Left colon (tissue), 2 donors: ENCODE measurements at places on chromosomes 1 and 21.
A peak's percentile ranks its signal among the peaks of the same experiment; 100 is the strongest.

DNA sequence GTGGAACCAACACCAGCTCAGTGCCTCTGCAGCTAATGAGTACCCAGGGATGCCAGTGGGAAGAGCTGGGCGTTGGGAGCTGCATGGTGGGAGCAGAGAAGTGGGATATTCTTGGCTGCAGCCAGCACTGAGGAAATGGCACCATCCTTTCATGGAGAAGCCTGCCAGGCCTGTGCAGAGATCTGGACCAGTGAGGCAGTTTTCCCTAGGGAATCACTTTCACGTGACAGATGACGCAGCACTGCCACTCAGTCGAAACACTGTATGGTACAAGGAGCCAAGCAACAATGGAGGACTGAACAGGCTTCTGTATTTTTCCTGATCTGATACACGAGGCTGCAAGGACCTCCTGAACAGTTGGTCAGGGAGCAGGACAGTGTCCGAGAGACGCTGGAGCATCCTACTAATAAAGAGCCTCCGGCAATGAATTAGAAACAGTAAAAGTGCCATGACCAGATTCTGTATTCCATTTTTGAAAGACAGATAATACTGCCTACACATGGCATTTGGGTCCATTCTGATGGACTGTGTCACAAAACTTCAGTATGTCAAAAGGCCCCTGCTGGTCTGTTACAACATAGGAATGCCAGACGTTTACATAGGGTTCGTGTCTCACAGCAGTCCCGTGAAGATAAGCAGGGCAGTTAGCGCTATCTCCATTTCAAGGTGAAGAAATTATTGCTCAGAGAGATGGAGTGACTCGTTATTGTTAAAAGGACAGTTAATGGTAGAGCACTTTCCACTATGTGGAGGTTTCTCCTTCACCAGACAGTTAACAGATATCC is 44.0 kb upstream of the LMO4 start:
- no peak for DNase-seq

DNA sequence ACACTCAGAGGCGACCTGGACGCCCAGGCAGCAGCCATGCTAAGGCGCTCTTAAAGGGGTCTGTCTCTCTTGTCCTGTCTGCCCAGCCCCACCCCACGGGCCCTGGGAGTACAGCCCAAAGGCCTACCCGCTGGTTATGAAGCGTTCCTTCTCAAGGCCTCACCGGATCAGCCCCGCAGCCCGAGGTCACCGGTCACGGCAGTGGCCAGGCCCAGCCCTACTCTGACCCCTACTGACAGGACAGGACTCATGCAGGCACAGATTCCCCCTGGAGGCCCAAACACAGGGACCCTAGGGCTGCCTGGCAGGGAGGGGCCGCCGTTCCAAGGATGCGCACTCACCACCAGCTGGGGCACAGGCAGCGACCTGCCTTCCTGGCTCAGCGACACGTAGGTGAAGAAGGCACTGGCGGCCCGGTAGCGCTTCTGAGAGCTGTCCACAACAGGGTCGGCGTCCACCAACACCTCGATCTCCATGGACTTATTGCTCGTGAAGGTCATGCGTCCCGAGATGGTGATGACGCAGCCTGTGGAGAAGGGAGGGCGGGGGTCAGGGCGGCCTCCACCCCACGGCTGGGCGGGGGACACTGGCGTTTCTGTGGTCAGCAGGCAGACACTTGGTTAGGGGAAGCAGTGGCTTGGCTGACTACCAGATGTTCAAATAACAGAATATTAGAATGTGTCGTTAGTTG is 20.0 kb upstream of the GPR153 start:
- peak; percentile 50 for DNase-seq

DNA sequence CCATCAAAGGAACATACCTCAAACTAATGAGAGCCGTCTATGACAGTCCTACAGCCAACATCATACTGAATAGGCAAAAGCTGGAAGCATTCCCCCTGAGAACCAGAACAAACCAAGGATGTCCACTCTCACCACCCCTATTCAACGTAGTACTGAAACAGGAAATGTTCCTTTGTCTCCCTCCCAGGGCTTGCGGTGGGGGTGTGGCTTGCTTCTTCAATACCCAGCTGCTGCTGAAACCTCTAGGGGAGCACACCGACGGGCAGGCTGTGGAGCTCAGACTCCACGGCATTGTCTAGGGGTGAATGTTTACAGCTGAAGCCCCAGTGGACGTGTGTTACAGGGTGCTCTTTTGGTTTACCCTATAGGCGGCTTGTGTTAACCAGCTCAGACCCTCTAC is 30.5 kb upstream of the B3GALT2 start:
- DNase-seq = no peak

DNA sequence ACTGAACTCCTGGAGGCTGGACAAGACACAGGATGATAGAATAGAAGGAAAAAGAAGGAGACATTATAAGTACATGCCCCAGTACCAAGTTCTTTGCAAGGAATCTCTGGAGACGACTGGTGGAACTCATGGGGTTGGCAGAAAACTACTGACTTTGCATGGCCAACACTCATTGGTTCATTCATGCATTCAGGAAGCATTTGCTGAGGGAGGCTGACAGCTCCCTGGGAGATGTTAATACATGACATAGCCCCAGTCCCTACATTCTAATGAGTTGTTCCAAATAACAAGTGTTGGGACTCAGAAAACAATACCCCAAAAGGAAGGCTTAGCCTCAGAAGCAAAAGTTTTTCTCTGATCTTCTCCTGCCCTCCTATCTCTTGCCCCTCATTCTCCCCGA is 172.8 kb upstream of the IRF2BP2 start:
- DNase-seq = no peak

DNA sequence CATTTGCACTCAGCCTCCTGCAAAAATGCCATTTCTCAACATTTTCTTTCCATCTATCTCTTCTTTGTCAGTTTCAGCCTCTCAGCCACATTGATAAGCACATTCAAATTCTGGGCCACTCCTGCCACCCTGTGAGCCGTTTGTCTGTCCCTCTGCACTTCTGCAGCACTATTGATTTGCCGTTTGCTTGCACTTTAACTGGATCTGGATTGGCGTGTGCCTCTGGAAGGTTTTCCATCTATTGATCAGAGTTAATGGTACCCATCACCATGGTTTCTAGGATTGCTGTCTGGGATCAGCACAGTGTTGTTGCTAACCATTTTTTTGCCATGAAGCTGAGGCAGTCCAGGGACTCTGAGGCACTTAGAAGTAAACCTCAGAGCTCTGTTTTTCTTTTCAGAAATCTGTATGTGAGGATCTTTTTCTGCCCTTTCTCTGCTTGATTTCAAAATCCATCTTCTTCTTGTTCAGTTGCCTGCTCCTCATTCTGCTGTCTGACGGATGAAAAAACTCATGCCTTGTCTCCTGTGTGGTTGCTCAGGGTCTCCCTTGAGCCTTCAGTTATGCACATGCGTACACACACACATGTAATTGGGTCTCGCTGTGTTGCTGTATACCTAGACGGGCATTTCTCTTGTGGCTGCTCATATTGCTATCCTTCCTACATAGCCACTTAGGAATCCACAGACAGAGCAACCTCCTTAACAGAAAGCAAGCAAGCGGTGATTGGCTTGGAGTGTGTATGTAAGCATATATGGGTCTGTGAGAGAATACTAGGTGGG is 67.9 kb downstream of the NOS1AP start:
- DNase-seq = no peak

DNA sequence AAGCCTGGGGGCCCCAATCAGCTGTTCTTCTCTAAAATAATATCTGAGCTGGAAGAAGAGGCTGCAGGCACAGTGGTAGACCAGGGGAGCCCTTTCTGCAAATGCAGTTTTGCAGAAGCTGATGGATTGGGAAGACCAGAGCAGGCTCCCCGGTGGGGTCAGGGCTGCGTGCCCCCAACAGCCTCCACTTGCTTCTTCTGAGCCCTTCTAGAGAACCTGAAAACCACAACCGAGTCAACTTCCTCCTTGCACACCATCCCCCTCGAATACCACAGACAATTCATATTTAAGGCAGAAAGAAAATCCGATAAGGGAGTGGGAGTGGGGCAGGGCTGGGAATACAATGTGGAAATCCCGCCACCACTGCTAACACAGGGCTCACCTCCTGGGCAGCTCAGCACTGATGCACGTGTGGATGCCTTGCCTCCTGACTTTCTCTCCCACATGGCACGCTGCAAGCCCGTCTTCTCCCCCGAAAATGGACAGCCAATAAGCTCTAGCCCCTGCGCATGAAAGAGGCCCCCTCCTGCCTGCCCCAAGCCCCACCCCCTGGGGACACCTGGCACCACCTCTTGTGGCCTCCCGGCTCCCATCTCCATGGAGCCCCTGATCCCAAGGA is 25.4 kb upstream of the ALDH4A1 start:
- no peak for DNase-seq

DNA sequence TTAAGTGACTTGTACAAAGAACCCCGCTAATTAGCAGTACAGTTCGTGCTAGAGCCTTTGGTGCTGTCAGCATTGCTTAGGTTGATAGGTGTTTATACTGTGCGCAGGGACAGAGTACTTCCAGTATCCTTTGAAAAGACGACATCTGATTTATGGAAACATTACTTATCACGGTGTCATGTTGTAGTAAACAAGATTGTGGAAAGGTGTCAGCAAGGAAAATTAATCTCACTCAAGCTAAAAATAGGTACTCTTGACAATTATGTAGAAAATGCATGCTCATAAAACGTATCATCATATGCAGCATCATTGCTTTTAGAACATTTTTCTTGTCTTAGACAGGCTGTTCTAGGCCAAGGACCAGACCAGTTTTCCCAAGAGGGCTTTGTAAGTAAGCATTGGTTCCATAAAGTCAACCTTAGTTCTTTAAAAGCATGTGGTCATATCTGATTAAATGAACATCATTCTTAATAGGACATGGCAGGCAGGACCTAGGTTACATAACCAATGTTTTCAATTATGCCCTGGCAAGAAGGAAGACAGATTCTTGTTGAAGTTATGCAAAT is 33.0 kb downstream of the SH3BGR start:
- no peak for DNase-seq

GRCh38 chr1:12643079-12643478 is 806 bp upstream of the AADACL4 start:
- DNase-seq = no peak

DNA sequence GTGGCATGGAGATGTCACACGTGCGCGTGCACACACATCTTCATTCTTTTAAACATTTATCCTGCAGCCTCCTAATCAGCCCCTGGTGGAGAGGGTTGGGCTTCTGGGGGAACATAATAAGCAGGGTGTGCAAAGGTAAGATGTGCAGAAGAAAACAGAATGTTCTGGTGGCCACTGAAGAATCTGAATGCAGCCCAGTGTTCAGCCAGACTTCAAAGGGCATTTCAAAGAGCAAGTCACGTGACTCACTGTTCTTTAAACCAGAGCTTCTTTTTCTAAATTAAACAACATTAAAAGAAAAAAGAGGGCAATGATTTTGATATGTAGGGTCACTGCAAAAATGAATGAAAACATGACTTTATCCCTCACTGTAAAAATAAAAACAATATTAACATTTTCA is 89.8 kb downstream of the ABCA4 start:
- no peak for DNase-seq

- no peak for DNase-seq
Measured at GRCh38 chr1:36223381-36223995, 755 bp upstream of the THRAP3 start.

- DNase-seq = no peak
Measured at GRCh38 chr1:94643819-94644218, 102.3 kb upstream of the F3 start.

DNA sequence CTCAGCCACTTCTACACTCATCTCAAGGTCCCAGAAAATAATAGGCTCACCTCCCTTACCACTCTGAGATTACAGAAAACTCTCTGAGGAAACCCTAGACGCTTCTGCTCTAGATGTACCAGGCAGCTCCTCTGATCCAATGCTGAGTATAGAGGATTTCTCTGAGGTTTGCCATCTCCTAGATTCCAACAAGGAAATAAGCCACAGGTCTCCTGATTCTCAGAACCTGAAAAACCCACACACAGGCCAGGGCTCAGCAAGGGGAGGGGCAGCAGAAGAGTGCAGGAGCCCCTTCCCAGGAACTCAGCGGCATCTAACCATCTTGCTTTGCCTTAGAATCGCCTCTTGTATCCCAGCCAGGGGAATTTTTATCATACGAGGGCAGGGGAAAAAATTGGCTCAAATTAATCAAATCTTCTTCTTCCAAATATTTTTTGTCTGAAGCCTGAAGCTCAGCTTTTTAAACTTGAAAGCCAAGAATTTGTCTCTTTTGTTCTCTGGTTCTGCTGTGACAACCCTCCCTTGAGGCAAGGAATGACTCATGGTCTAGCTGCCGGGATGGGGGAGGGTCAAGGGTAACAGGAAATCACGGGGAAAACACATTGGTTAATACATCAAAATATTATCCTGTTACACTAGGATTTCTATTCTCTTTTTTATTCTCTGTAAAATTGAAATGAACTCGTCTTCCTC is 30.8 kb downstream of the GORAB start:
- no peak for DNase-seq

GRCh38 chr21:39523399-39523798 is 71.6 kb downstream of the SH3BGR start:
- peak; percentile 78 for DNase-seq

GRCh38 chr1:235907187-235907896 is 40.6 kb upstream of the LYST start:
- DNase-seq = no peak

DNA sequence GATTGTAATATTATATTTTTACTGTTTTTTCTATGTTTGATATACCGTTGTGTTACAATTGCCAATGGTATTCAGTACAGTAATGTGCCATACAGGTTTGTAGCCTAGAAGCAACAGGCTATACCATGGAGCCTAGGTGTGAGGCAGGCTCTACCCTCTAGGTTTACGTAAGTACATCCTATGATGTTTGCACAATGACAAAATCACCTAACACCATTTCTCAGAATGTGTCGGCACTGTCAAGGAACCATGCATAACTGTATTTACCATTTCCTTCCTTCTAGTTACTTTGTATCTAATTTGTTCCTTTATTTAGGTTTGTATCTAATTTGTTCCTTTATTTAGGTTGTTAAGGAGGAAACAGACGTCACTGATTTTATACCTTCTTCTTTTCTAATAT is 9.9 kb downstream of the NPHP4 start:
- DNase-seq = no peak

DNA sequence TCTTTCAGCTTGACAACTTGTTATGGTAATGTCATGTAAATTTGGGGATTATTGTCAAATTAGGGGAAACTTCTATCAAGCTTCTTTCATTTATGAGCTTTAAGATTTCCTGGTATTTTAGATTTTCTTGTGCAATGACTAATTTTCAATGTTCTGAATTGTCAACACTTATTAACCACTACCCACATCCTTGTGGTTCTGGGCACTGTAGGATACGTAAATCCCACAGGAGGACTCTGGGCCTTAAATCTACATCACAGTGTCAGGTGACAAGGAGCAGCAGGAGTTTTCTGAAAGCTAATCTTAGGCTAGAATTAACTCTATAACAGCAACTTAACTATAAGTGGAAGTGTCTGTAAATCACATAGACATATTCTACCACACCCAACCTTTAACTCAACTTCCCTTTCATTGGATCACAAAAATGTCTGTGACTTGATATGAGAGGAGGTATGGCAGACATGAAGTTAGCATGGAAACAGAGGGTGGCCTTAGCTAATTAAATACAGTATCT is 397.7 kb downstream of the HLX start:
- DNase-seq = no peak

DNA sequence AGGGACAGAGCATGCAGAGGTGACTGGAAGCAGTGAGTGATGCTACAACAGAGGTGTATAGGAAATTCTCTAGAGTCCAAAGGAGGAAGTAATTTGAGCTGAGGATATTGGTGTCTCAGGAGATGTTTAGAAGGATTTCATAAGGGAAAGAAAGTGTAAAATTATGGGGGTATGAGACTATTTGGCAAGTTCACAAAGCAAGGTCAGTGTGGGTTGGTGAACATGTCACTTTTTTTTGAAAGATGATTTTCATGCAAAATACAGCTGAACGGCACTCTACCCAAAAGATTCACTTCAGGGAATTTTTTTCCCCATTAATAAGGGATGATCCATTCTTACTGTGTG is 24.1 kb downstream of the HMGCS2 start:
- DNase-seq = no peak
